ENCODE measurements at places on chromosomes 11 and 22.

DNA sequence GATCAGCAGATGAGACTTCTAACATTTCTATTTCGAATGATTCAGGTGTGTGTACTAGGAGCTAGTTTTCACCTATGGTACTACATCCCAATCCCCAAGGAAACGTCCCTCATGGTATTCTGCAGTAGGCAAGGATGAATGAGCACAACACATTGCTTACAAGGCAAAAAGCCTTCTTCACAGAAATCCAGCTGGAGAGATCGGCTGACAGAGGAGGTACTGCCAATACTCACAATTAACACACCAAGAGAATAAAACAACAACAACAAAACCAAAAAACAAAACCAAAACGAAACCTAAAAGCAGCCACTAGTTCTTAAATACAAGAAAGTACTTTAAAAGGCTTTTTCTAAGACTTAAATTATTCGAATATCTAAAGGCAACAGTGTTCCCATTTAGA lies 101.4 kb downstream of the PICALM start:
- no peak for DNase-seq

GRCh38 chr11:34001557-34002064 lies 49.9 kb upstream of the CAPRIN1 start:
- no peak for DNase-seq

- DNase-seq = no peak
Observed at GRCh38 chr11:35012467-35013191, 96.2 kb downstream of the PDHX start.

DNA sequence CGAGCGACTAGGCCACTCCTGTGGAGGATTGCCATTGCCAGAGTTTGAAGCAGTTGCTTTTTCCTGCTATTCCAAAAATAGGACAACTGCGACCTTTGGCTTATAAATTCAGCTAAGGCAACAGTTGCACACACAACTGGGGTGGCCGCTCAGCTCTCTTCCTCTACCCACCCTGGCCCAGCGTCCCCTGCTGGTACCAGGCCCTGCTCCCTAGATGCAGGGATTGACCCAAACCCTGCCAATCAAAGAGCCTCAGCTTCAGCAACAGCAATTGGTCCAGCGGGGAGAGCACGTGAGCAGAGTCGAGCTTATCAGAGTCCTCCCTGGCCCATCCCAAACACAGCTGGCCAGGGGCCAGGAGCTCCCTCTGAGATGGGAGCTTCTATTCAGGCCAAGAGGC lies 22.0 kb upstream of the CABP2 start:
- DNase-seq = no peak

DNA sequence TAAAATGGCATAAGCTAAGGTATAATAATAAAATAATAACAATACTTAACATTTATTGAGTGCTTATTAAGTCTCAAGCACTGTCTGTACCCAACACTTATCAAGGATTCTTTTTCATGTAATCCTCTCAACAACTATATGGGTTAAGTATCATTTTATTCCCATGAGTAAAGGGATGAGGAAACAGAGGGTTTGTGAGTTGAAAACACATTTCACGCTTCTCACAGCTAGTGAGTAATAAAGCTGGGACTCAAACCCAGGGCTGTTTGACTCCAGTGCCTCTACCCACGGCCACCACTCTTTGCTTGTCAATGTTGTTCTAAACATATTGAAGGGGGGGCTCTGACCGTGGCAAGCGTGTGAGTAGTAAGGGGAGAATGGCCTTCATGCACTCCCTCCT lies 8.7 kb downstream of the CD3E start:
- no peak for DNase-seq

GRCh38 chr22:26259510-26259909 lies 90.2 kb downstream of the SEZ6L start:
- DNase-seq = peak; percentile 12

DNA sequence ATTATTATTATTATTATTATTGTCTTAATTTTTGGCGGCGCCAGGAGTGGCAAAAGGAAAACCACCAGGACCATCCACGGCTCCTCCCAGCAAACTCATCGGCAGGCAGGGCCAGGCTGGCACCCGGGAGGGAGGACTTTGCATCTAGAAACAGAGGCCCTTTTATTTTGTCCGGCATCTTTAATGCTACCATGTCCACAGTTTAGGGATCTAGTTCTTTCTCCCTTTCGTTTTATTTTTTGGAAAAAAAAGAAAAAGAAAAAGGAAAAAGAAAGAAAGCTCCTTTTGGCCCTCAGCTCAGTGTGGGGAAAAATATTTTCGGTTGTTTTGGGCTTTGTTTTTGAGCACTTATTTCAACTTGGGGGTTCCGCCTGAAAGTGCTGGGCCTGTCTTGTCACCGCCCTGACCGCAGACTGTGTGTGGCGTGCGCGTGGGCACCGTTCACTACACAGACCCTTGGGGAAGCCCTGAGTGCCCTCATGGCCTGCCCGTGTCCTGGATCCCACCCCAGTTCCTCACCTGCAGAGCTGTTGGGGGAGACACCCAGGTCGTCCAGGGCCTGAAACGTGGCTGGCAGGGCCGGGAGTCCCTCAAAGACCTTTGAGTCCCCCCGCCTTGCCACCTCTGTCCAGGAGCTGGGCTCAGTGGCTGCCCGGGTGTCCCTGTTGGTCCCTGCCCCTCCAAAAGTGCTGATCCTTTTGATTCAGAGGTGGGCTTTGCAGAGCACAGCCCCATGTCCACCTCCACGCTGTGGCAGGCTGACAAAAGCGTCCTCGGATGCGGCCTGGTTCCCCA lies 69.1 kb upstream of the PPARA start:
- no peak for DNase-seq

DNA sequence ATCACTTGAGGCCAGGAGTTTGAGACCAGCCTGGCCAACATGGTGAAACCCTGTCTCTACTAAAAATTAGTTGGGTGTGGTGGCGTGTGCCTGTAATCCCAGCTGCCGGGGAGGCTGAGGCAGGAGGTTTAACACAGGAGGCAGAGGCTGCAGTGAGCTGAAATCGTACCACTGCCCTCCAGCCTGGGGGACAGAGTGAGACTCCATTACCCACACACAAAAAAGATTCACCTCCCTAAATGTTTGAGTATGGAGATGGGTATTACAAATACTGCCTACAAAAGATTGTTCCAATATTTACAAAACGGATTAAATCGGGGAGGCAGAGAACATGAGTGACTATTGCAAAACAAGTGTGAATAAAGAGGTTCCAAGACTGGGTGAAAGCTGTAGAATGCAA lies 98.3 kb downstream of the PICALM start:
- no peak for DNase-seq

DNA sequence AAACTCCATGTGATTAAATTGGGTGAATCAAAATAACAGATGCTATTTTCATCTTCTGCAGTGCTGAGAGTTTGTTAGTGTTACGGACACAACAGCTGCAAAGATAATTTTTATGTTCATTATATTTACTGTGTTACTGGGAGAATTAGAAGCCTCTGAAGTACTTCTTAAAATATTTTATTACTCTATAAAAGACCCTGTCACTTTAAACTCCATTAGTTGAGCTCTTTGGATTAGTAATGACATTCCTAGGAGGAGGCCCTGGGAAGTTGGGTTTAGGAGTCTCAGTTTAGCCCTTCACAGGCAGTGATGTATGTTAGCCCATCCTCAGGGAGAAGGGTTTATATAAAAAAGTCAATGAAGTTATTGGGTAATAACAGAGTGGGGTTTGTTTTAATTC lies 596.7 kb downstream of the JRKL start:
- DNase-seq = no peak

GRCh38 chr11:113778111-113778910 lies 1.3 kb upstream of the CLDN25 start:
- DNase-seq = peak; percentile 43

- DNase-seq = no peak
Observed at GRCh38 chr22:33057363-33057995, 702 bp downstream of the SYN3 start.

GRCh38 chr11:95849087-95849825 lies 59.0 kb downstream of the CEP57 start:
- DNase-seq = peak; percentile 35

DNA sequence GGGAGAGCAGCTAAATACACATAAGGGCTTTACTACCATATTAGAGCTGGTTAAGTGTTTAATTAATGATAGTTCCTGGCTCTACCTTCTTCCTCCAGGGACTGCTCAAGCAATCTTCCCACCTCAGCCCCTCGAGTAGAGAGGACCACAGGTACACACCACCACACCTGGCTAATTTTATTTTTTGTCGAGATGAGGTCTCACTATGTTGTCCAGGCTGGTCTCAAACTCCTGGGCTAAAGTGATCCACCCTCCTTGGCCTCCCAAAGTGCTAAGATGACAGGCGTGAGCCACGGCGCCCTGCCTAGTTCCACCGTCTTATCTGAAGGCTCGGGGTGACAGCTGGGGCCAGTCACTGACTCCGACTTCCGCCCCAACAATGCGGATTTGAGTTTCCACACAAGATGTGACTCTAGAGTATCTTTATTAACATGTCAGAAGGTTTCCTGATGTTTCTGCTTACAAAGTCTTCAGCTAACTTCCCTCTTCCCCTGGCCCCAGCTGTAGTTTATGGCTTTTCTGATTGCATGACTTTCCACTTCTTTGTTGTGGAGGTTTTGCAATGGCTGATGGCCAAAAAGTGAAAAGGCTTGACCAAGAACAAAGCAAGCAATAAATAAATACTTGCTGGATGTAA lies 16.8 kb downstream of the TPST2 start:
- no peak for DNase-seq

- peak; percentile 71 for DNase-seq
Observed at GRCh38 chr22:28711820-28712777, 29.5 kb downstream of the CHEK2 start.

DNA sequence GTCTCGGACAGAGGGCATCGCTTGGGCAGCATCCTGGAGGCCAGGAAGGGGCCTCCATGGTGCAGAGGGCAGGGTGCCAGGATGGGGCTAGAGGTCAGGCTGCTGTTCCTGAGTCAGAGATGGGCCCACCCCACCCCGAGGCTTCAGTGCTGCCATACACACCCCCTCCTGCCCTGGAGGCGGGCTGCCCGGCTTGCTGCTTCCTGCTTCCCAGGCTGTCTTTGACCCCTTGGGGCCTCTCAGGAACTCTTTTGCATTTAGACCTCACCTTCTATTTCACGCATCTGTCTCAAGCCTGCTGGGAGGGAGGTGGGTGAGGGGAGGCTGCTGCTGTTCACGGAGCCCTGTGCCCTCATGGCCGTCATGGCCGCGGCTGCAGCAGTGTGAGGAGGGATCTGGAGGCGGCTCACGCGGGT lies 6.6 kb upstream of the GRAMD4 start:
- no peak for DNase-seq

DNA sequence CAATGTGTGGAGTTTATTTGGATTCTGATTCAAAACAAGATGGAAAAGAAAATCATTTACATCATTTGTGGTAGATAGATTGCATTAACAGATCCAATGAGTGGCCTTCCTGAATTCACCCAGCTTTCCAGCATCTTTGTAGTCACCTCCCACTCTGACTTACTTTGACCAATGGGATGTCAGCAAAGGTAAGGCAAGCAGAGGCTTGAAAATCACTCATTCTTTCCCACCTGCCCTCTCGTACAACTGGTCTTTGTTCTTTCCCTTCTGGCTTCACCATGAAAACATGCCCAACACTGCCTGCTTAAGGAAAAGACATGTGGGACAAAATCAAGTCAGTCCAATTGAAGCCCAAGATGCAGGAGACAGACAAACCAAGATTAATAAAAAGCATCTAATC lies 202.1 kb downstream of the TTC28 start:
- DNase-seq = no peak

- peak; percentile 35 for DNase-seq
Observed at GRCh38 chr22:23163665-23164064, 16.6 kb upstream of the BCR start.

DNA sequence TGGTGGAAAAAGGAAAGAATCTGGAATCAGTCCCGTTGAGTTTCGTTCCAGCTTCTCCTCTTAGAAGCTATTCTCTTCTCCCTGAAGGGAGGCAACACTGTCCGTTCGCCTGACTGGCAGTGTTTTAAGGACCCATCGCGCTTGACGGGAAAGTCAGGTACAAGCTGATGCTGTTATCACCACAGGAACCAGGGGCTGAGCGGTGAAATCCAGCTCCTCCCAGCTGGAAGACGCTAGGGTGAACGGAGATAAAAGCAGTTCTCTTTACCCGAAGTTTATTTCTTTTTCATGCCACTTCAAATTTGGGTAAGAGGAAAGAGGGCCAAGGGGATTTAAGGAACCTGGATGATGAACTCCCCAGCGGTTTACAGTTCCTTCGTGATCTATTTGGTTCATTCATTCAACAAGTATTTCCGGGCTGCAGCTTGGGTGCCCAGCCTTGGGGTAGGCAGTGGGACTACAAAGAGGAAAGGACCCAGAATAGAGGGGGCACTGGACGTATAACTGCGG lies 551 bp upstream of the DEUP1 start:
- DNase-seq = peak; percentile 9

DNA sequence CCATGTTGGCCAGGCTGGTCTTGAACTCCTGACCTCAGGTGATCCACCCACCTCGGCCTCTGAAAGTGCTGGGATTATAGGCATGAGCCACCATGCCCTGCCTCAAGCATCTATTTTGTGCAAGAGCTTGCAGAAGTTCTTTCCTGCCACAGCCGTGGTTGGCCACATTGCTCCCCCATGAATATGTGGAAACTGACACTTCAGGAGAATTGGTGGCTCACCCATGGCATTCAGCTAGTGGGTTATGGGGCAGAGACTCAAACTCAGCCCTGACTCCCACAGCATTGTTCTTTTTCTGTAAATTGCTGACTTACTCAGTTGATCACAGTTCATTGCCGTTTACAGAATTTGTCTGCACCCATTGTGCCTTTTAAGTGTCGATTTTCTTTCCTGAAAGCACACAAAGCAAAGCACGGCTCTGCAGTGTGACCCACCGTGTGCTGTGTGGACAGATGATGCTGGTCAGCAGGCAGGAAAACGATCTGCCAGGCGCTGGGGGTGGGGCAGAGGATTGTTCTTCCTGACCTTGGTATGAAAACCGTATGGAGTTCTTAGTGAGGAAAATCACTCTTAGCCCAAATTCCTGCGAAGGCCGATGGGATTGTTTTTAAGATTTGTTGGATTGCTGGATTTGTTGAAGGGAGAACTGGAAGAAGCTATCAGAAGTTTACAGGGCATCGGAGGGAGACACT lies 115.6 kb downstream of the PTPRJ start:
- DNase-seq = no peak

GRCh38 chr11:115672999-115673411 lies 168.8 kb upstream of the CADM1 start:
- DNase-seq = peak; percentile 75

DNA sequence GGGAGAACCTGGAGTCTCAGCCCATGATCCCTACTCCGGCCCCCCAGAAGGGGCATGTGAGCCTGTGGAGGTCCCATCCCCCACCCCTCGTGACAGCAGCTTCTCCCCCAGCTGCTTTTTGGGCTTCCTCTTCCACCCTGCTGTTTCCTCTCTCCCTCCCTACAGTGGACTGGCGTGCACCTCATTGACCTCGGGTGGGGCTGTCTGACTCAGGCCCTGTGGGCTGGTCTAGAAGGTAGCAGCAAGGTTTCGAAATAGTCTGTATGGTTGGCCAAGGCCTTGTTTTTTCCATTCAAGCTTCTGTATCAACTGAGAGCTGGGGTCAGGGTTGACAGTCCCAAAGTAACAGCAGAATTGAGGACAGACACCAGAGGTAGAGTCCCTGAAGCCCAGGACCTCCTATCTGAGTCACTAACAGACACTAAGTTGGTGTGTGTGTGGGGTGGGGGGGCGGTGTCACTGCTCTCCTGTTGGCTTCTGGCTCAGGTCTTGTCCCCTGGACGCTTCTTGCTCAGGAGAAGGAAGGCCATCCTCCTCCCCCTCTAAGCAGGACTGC lies 7.7 kb downstream of the SLC37A2 start:
- DNase-seq = peak; percentile 67

GRCh38 chr11:89633135-89633705 lies 76.9 kb upstream of the TRIM77 start:
- DNase-seq = no peak
